CD4-positive, alpha-beta T cell treated with Interferon alpha-2 for 1 hour (primary cell): ENCODE measurements at places on chromosomes 13 and 19.

- DNase-seq = no peak
These were observed 385.4 kb upstream of the PRR20A start for GRCh38 chr13:56755181-56755935.

DNA sequence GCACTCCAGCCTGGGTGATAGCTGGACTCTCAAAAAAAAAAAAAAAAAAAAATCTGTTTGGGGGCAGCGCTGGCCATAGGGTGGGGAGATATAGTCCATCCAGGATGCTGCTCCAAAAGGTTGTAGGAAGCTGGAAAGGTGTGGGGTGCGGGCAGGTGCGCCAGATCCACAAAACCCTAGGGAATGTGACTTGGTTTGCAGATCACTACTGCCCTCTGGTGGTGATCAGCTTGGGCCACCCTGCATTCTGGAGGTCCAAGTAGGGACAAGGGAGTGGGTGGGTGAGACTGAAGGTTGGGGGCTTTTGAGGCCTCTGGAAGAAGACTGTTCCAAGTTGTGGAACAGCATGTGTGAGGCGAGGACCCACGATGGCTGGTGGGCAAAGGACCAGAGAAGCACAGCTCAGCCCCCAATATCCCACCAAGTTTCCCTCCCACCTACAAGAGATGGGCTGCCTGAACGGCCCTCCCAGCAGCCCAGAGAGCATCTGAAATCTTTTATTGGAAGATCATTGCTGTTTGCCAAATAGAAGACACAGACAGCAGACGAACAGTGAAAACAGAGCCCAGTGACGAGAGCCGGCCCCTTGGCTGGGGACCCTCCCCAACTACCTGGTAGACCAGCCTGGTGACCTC, 10.4 kb upstream of the TYK2 start:
- DNase-seq = peak; percentile 60

- no peak for DNase-seq
These were observed 40.8 kb upstream of the F7 start for GRCh38 chr13:113064534-113065405.

DNA sequence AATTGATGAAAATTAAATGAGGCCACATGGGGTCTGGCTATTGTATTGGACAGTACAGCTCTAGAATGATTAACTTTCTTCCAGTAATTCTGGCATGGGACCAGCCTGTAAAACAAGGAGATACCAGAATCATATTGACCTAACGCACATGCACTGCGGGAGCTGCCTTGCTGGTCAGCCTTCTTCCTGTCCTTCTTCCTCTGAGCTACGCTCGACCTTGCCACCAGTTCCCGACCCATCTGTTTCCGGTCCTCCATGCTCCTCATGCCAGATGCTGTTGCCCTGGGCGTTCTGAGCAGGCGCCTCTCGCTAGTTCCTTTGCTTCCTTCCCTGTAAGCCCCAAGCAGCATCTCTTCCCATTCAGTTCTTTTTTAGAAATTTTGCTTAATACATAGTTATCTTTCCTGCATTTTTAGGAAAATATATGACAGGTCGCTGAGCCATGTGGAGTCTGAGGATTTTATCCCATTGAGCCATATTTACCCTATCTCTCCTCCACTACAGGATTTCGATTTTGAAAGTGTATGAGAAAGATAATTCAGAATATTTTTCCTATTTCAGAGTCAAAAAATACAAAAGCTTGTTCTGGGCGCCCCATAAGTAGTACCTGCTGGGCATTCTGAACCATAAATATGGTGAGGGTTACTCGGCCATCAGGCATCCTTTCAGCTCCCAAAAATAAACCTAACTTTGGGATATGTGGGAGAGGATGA, 38.6 kb downstream of the TNFRSF19 start:
- no peak for DNase-seq

- DNase-seq = no peak
These were observed 301 bp downstream of the POP4 start for GRCh38 chr19:29606420-29606747.

DNA sequence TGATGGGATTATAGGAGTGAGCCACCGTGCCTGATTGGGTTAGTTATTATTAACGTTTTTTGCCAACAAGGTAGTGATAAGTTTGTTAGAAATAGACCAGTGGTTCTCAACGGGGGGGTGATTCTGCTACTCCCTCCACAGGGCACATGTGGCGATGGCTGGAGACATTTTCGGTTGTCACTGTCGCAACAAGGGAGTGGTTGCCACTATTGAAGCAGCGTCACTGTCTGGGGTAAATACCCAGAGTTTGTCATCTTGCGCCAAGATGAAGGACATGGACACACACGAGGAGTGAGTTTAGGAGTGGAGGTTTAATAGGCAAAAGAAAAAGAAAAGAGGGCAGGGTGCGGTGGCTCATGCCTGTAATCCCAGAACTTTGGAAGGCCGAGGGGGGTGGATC, 18.9 kb downstream of the ADGRE3 start:
- DNase-seq = no peak

GRCh38 chr13:46181840-46182490, at the start of gene LCP1:
TSS of gene LCP1 (minus strand) at chr13:46182177. CDS start at chr13:46159662, 22,515 bp downstream.
- DNase-seq = peak; percentile 95

- DNase-seq = no peak
These were observed 18.9 kb downstream of the MBNL2 start for GRCh38 chr13:97240788-97241734.

DNA sequence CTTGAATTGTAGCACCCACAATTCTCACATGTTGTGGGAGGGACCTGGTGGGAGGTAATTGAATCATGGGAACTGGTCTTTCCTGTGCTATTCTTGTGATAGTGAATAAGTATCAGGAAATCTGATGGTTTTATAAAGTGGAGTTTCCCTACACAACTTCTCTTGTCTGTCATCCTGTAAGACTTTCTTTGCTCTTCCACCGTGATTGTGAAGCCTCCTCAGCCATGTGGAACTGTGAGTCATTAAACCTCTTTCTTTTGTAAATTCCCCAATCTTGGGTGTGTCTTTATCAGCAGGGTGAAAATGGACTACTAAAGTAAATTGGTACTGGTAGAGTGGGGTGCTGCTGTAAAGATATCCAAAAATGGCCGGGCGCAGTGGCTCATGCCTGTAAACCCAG, 215.6 kb downstream of the LIG4 start:
- no peak for DNase-seq

DNA sequence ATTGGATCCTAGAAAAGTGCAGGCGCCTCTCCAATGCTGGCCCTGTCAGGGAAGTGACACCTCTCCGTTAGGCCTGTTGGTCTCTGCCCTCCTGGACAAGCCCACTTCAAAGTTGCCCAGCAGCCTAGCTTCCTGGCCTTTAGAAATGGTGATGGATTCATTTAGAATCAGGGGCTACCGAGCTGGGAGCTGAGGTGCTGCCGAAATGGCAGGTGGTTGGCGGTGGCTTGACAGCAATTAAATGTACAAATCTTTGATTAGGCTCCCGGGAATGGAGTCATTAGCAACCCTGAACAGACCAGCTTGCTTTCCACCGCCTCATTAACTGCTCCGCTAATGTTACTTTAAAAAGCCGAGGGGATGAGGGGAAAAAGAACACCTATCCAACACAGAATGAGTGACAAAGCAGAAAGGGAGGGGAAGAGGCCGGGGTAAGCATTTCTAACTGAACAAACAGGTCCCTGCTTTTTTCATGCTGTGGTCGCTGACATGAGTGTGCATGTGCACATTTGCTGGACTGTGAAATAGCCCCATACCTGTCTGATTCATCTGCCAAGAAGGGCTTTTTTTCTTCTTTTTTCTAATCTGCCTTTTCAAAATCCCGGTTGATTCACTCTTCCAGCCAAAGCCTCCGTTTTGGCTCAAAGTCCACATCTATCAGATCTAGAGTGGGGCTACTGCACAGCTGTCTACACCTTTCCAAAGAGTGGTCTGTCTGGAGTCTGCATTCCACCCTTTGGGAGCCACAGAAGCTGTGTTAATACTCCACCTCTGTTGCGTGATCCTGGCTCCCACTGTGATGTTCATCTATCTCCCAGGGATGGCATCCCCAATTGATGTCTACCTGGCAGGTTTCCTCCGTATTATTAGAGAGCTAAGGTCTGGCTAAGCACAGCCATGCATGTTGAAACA, 431.9 kb downstream of the COG6 start:
- no peak for DNase-seq

- DNase-seq = no peak
These were observed 2049.5 kb upstream of the PRR20A start for GRCh38 chr13:55091172-55091571.

- no peak for DNase-seq
These were observed 28.0 kb downstream of the AKT2 start for GRCh38 chr19:40257096-40257517.

DNA sequence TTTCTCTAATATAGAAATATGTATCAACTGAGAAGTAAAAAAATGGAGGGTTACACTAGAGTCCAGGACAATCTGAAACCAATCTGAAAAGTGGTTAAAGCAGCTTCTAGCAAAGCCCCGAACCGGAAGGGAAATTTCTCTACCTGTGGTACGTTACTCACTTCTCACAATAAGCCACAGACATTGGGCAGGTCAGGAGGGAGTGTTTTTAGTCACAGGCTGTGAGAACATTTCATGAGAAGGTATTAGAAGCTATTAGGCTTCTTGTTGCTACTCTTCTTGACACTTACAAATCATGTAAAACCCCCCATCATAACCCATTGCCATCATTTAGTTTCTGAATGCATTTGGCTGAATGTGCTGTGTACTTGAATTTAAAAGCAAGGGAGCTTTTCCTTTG, 120.9 kb downstream of the NUFIP1 start:
- no peak for DNase-seq

DNA sequence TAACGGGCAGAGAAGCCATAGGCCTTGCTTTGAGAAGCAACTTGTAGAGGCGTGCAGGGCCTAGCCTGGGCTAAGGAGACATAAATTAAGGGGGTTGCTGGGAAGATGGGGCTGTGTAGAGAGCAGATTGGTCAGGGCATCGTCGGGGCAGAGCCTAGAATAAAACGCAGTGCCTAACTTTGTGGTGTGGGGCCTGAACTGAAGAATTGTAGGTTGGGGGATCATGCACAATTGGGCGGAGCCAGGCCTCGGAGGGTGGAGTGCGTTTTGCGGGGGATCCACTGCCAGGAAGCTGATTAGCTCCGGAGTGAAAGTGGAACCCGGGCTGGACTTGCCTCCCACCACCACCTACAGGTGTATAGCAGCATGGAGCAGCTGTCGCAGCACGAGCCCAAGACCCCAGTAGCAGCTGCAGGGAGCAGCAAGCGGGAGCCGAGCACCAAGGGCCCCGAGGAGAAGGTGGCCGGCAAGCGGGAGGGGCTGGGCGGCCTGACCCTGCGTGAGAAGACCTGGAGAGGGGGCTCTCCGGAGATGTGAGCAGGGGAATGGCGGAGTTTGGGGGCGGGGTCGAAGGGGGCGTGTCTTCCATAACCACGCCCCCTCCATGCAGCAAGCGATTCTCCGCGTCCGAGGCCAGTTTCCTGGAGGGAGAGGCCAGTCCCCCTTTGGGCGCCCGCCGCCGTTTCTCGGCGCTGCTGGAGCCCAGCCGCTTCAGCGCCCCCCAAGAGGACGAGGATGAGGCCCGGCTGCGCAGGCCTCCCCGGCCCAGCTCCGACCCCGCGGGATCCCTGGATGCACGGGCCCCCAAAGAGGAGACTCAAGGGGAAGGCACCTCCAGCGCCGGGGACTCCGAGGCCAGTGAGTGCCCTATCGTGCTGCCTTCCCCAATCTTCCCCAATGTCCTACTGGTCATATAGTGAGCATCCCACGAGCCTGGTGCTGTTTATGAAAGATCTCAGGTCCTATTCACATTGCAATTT, 13.8 kb downstream of the DNASE2 start:
- DNase-seq = peak; percentile 69

DNA sequence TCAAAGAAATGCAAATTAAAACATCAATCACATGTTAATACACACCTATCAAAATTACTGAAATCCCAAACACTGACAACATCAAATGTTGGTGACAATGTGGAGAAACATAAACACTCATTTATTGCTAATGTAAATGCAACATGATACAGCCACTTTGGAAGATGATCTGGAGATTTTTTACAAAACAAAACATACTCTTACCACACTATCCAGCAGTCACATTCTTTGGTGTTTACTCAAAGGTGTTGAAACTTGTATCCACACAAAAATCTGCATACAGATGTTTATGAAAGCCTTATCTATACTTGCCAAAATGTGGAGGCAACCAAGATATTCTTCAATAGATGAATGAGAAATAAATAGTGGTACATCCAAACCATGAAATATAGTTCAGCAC, 1219.5 kb upstream of the PCDH20 start:
- no peak for DNase-seq

DNA sequence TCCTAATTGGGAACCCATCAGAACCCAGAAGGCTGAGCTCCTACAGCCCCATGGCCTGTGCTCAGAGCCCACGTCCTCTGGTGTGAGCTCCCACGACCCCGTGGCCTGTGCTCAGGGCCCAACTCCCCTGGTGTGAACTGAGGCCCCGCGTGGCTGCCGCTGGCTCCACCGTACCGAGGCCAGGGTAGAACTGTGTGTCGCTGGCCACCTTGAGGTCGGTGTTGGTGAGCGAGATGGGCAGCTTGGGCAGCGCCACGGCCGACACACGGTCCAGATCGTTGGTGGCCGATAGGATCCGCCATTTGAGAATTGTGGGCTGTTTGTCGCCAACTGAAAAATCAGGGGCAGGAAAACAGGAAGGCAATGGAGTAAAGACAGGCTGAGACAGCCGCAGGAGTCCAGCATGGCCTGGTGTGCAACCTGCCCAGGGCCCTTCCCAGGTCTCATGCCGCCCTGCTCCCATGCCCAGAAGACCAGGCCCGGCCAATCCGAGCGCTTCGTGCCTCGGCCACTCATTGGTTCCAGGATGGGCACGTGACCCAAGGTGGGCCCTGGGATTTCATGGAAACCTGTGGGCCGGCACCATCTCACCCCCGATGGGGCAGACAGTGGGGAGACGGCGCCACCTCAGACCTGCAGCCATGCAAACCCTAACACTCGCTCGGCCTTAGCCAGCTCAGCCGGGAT, 11.5 kb downstream of the MED16 start:
- no peak for DNase-seq

DNA sequence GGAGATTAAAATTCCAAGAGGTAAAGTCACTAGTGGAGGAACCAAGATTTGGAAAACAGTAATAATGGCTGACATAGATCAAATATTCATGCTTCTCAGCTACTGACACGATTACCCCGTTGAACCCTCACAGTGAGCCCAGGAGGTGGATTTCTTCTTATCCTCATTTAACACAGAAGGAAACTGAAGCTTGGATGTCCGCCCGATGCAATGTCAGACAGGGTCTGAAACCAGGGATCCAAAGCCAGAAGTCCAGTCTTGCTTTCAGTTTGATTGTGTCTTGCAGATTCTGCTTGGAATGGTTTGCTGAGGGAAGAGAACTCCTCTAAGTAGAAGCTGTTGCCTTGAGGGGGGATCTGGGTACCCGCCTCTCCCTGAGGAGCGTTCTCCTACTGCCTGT, 404.7 kb downstream of the KCNRG start:
- no peak for DNase-seq

- no peak for DNase-seq
These were observed 41.1 kb downstream of the COL4A1 start for GRCh38 chr13:110265682-110266430.

- no peak for DNase-seq
These were observed 77.1 kb downstream of the FNDC3A start for GRCh38 chr13:49052813-49053212.

DNA sequence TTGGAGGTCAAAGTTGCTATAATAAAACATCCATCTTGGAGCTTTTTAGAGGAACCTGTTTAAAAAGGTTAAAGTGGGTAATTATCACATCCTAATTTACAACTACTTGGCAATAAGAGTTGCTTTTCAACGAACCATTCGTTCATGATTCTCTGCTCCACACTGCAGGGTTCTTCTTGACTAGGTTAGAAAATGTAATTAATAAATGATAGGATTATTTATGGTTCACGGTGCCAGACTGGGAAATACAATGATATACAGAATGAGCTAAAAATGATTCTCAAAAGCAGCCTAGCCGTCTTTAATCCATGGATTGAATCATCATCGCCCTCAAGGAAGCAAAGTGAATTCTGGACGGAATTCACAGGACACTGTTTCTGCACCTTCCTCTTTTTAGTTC, 291.2 kb downstream of the TEX29 start:
- no peak for DNase-seq
